ENCODE measurements at places on chromosomes 7 and 10.

DNA sequence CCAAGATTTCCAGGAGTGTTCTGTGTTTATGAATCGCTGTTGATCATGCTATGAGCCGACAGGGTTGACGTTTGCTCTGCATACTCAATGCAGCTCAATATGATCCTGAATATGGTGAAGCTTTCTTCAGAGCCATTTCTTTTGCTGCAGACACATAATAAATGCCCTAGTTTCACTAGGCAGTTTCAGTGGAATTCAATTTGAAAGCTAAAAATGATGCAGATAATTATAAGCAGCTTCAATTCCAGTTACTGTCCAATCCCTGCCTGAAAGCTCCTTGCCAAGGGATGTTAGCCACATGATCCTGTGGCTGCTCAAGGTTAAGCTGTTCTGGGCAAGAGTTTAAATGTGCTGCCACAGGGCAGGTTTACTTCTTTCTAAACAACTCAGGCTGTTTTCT lies 805.6 kb downstream of the NRG3 start:
- no peak for DNase-seq

GRCh38 chr10:85548034-85548433 lies 818.6 kb downstream of the GRID1 start:
- no peak for DNase-seq

GRCh38 chr7:159105066-159105780 lies 39.4 kb downstream of the VIPR2 start:
- DNase-seq = no peak

DNA sequence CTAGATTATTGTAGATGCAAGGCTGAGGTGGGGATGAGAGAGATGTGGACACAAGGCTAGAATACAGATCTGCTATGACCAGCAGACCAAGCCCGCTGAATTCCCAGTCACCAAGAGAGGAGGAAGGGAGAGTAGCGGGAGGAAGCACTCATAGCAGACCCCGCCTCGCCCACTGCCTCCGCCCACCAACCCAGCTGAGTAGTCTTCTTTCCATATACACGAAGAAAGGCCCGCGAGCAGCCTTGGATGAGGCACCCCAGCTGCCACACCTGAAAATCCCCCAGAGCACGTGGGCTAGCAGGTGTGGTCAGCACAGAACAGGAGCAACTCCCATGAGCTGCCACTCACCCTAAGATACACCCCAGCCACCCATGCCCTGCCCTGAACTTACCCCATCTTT lies 7.9 kb upstream of the H2BK1 start:
- DNase-seq = no peak

- no peak for DNase-seq
These were observed 64.3 kb downstream of the ELAPOR2 start for GRCh38 chr7:86995052-86995725.

DNA sequence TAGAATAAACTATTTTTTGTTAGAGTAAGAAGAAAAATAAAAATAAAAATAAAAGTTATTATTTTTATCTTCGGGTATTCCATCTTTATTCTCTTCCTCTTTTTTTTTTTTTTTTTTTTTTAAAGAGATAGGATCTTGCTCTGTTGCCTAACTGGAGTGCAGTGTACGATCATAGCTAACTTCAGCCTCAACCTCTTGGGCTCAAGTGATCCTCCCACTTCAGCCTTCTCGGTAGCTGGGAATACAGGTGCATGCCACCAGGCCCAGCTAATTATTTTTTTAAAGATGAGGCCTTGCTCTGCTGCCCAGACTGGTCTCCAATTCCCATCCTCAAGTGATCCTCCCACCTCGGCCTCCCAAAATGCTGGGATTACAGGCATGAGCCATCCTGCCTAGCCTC lies 15.4 kb downstream of the STAM start:
- no peak for DNase-seq

DNA sequence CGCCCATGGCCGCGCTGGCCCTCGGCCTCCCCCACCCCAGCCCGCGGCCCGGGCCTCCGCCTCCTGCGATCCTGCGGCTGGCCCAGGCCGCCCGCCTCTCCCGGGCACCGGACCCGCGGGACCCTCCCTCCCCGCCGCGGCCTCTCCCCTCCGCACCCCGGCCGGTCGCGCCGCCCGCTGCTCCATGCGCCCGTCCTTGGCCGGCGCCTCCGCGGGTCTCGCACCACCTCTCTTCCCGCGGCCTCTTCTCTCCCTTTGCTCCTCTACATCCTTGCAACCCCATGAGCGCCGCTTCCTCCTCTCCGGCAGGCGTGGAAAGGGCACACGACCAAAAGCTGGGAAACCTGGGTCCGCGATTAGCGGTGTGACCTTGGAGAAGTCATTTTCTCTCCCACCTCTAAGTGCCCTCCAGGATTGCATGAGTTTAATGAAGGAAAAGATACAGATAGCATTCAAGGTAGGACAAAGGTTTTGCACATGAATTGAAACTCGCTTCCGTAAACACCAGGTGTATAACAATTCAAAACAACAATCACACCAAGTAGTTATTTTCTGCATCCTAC lies 448 bp upstream of the SRPK2 start:
- peak; percentile 37 for DNase-seq

DNA sequence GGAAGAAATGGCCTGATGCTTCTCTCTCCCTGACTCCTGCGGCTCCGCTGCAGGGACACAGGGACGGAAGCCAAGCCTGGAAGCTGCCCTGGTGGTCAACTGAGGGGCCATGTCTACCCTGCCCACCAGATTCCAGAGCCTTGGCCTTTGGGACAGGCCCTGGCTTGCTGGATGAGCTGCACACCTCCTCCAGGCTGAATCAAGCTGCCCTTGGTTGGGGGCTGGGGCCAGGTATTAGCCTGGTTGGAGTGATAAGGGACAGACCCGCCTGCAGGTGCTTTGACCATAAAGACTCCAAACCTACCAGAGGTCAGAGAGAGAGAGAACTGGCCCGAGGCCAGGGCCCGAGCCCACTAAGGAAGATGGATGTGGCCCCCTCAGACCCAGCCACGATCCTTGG lies 30.1 kb downstream of the CRHR2 start:
- DNase-seq = no peak

DNA sequence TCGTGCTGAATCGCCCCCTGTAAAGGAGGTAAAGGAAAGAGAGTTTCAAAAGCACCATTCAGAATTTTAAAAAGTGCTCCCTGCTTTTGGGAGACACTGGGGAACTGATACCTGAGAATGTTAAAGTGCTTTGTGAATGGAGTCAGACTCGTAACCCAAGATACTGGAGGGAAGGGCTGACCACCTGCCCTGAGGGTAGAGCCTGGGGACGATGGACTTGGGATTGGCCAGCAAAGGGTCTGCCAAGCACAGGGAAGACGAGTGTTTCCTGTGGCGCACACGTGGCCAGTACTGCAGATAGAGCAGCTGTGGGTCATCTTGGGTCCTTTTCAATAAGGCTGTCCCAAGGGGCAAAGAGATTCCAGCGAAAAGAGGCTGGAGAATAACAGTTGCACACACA lies 1284.1 kb upstream of the AUTS2 start:
- no peak for DNase-seq

GRCh38 chr7:101865031-101865430 lies 47.6 kb downstream of the CUX1 start:
- no peak for DNase-seq

- DNase-seq = no peak
These were observed 110.9 kb upstream of the LANCL2 start for GRCh38 chr7:55254242-55254595.

DNA sequence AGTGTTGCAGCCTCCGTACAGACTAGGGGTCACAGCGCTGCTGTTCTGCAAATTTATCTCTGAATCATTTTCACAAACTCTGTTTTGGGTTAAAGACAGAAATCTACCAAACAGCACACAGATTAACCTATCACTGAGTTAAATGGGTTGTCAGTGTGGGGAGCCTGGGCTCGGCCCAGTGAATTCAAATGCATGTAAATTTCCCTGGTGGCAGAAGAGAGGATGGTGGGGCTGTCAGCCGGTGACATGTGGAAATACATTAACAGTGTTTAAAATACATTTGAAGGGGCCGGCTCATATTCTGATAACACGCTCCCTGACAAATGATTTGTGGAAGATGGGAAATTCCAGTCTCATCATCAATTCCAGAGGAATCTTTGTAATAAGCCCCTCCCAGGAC lies 309.6 kb upstream of the MKI67 start:
- DNase-seq = no peak

DNA sequence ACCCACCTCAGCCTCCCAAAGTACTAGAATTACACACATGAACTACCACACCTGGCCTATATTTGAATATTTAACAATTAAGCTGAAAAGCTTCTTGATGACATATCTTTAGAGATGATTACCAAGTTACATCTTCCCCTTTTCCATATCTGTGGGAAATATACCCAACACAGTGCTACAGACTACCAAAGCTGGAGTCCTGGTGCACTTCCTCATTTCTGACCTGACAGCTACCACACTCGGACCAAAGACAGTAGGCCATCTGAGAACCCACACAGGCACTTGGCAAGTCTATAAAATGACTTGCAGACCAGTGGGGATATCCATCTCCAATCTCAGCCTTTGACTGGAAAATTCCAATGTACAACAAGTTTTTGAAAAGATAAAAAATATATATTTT lies 270.4 kb upstream of the KLF14 start:
- DNase-seq = no peak

DNA sequence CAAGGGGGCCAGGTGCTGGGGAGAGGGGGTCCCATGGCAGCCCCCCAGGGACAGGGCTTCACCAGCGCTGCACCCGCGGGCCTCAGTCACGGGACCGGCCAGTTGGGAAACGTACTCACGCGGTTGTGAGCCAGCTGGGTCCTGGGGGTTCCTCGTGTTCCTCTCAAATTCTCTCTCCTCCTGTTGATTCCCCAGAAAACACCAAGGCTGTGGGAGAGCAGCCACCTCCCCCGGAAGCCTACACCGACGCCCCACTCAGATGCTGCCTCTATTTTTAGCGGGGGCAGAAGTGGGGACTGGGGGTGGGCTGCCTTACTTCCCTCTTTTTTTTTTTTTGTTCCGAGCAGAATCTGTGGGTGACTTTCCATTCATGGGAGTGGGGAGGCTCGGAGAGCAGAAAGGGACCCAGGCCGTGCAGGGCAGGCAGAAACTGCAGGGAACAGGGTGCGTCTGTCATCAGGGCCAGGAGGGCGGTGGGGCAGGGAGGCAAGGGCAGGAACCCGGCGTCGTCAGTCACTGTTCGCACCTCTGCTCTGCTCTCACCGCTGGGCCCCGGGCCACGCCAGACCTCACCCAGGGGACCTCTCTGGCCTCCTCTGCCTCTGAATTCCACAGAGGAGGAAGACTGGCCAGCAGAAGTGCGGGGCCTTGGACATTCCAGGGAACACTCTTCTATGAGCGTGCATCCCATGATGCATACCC lies 63.1 kb downstream of the CARD11 start:
- no peak for DNase-seq

GRCh38 chr7:72298912-72299311 lies 113.2 kb downstream of the CALN1 start:
- no peak for DNase-seq

GRCh38 chr10:61399406-61399805 lies 53.8 kb downstream of the TMEM26 start:
- DNase-seq = peak; percentile 36
